ENCODE measurements at places on chromosomes 12 and 14.
A peak's percentile ranks its signal among the peaks of the same experiment; 100 is the strongest.

- DNase-seq = no peak
Measured at GRCh38 chr14:99728981-99729451, 44.9 kb downstream of the CYP46A1 start.

- DNase-seq = no peak
Measured at GRCh38 chr14:24845851-24846250, 204.1 kb downstream of the STXBP6 start.

DNA sequence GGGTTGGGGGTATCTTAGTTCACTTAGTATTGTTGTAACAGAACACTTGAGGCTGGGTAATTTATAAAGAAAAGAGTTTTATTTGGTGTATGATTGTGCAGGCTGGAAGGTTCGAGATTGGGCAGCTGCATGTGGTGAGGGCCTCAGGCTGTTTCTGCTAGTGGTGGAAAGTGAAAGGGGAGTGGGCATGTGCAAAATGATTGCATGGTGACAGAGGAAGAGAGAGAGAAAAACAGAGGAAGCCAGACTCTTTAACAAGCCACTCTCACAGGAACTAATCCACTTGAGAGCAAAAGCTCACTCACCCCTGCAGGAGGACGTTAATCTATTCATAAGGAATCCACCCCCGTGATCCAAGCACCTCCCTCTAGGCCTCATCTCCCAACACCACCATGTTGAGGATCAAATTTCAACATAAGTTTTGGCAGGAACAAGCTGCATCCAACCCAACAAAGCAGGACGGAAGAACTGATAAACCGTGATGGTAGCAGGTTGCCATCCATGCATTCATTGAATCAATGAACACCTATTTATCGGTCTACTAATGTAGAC, 165.0 kb upstream of the GZMB start:
- DNase-seq = no peak

GRCh38 chr14:69741055-69741454, 25.9 kb upstream of the SRSF5 start:
- DNase-seq = no peak

DNA sequence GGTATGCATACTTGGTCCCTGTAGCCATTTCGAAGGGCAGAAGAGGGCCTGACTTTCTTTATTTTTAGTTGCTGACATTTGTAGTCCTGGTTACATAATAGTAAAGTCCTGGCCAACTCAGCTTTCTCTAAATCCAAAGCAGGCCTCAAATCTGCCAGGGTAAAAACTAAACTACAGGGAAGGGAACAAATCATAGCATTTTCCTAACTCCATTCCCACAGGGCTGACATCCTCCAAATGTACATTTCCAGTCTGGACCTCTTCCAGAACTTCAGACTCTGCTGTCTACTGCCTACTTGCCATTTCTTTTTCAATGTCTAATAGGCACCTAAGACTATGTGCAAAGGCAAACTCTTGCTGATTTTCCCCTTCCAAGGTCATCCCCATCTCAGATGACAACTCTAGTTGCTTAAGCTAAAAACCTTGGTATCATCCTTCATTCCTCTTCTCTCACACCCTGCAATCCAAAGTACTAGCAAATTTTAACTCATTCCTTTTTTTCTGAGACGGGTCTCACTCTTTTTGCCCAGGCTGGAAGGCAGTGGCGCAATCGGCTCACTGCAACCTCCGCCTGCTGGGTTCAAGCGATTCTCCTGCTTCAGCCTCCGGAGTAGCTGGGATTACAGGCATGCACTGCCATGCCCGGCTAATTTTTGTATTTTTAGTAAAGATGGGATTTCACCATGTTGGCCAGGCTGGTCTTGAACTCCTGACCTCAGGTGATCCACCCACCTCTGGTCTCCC, 2.0 kb downstream of the DDIT3 start:
- no peak for DNase-seq

DNA sequence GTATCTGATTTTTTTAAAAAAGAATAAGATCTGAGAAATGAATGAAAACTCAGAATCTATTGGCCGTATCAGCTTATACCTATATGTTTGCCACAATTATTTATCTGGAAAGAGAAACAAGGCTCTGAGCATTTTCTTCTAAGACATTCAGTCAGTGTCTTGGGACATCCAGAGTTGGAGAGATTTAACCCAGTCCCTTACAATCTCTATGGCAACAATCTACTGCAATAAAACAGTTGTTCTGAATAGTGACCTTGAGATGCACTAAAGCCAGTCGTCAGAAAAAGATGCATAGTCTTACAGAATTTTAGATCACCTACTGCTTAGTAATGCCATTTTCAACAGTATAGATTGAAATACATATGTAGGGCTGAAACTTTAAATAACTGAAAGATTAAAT, 52.0 kb upstream of the SOCS2 start:
- DNase-seq = no peak

GRCh38 chr12:66269757-66270383, 32.4 kb upstream of the HELB start:
- DNase-seq = no peak

GRCh38 chr12:108930155-108930554, 50.3 kb downstream of the DAO start:
- no peak for DNase-seq

- peak; percentile 78 for DNase-seq
Measured at GRCh38 chr12:1660304-1661187, 30.3 kb upstream of the ADIPOR2 start.

DNA sequence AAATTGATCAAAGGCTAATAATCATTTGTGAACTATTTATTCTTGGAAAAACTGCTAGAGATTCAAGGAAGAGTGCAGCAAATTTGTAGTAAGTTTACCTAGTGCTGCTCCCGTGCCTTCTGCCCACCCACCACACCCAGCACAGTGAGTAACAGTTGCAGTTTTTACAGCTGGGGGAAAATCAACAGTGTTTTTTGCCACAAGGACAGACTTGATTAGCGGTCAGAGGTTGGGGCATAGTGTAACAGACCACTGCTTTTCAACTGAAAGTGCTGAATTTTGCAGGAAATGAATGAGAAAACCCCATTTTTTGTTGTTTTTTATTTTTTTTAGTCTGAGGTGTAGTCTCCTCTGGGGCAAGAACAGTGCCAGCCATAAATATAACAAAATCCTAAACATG, 7.5 kb upstream of the KLRK1 start:
- no peak for DNase-seq

GRCh38 chr12:9391815-9392214, 183.6 kb upstream of the PZP start:
- DNase-seq = no peak

DNA sequence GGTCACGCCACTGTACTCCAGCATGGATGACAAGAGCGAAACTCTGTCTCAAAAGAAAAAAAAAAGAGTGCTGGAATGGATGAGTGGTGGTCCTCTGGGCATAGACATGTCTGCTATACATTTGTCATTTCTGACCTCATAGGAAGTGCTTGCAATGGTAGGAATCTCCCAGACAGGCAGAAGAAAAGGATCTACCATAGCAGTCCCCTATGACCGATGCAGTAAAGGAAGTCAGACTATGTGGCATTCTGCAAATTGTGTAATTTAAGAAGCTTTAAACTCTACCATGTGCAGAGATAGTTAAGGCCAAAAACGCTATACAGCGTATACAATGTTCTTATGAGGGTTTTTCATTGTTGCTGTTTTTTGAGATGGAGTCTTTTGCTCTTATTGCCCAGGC, 24.7 kb upstream of the RAP1B start:
- DNase-seq = no peak

- no peak for DNase-seq
Measured at GRCh38 chr14:82388488-82388887, 854.8 kb upstream of the SEL1L start.

- DNase-seq = no peak
Measured at GRCh38 chr14:47207617-47208016, 467.8 kb downstream of the MDGA2 start.

GRCh38 chr12:26058308-26058707, 66.5 kb downstream of the BHLHE41 start:
- no peak for DNase-seq

GRCh38 chr12:81692008-81692407, 67.1 kb downstream of the PPFIA2 start:
- peak; percentile 60 for DNase-seq

DNA sequence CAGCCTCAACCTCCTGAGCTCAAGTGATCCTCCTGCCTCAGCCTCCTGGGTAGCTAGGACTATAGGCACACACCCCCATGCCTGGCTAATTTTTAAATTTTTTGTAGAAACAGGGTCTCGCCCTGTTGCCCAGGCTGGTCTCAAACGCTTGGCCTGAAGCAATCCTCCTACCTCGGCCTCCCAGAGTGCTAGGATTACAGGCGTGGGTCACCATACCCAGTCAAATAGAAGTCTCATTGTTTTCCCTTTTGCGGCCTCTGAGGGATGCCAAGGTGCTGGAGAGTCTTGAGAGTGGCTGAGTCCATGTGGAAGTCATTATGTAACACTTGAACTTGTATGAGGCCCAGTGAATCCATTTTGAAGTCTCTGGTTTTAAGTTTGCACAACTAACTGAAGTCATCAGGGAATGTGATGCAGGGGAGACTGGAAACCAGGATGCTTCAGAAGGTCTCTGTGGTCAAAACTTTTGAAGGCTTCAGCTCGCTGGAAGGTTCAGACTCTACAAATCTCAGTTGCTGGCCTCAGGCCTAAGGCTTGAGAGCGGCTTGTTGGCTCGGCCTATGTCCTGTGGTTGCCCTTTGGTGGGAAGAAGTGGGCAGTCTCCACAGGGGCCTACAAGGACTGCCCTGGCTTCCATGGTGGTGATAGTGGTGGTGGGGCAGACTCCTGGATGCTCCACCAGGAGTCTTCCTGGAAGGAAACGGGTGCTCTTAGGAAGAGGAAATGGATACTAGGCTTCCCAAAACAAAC, 29.2 kb downstream of the GALNT16 start:
- no peak for DNase-seq

DNA sequence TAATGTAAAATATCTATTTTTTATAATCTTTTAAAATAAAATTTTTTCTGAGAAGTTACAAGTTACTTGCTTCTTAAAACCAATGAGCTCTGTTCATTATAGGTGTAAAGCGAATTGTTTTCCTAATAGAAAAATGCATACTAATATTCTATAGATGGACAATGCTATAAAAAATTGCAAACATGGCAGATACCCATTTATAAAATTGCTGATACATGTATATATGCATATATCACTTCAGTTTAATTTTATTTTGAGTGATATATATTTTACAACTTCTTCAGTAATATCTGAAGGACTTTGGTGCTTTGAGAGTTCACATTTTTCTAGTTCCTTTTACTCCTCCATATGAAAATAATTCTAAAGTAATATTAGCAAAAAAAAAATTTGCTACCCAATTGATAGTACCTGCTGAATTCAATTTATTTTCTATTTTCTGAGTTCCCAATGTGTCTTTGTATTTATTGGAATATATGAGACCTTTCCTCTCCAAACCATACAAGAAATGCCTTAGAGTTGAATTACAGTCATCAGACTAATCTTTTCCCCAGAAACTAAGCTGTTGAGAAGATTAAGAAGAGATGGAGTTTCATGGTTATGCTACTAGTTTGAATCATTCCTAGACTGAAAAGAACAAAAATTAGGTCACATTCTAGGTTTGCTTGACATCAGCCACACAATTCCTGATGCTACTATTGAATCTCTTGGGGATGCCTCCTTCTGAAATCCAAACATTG, 1937.5 kb upstream of the SEL1L start:
- DNase-seq = no peak

GRCh38 chr14:54610051-54610977, 43.4 kb downstream of the SAMD4A start:
- no peak for DNase-seq

DNA sequence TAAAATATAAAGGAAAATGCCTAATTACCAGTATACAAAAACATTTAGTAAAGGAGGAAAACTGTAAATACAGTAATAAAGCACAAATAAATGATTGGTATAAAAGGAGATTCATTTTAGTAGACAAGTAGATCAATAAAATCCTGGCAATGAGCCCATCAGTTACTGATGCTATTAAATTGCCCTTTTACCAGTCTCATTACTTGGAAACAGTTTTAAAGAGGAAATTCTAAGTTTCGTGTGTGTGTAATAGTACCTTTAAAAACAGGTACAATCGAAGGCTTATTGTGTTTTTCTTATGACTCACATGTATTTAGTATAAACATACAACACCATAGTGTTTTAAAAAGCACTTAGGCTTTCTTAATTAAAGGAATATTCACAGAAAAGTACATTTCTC, 46.4 kb upstream of the SYT10 start:
- no peak for DNase-seq

GRCh38 chr12:19525274-19525673, 86.0 kb downstream of the AEBP2 start:
- DNase-seq = no peak

- peak; percentile 77 for DNase-seq
Measured at GRCh38 chr12:47021298-47021697, 58.1 kb upstream of the PCED1B start.

DNA sequence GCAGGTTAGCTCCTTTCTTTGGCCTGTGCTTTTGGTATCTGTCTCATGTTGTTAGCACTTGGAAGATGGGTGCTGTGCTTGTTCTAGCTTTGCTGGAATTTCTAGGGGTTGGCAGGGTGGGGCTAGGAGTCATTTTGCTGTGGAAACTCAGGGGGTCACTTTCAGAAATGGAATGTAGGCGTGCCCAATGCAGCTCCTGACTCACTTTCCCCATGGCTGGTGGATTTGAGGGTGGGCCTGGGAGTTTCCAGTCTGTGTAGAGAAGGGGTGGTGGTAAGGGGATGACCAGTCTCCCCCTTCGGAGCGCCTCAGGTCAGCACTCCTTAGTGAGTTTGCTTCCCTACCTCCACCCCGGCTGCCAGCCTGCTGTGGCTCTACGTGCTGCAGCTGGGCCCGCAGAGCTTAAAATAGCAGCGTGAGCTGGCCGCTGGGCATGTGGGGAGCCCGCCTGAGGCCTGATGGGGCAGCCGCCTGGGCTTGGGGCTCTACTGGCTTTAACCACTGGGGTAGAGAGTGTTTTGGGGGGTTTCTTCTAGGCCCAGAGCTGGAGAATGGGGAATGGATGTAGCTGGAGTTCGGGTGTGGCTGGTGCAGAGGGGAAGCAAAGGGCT, 108.2 kb downstream of the TSPAN9 start:
- DNase-seq = no peak

GRCh38 chr14:61132894-61133293, 148.2 kb downstream of the TMEM30B start:
- no peak for DNase-seq

DNA sequence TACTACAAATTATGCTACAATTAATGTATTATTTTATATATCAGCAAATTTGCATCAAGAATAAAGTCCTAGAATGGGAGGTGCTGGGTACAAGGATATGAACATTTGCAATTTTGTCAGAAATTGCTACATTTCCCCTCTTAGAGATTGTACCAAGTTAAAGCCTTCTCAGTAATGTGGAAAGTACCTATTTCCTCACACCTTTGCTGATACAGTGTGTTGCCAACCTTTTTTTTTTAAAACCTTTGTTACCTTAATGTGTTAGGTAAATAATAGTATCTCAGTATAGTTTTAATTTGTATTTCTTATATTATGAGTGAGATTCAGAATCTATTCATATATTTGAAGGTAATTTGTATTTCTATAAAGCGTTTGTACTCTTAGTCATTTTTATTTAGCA, 95.4 kb upstream of the HIF1A start:
- no peak for DNase-seq

GRCh38 chr14:24260026-24260779, 2.8 kb downstream of the TGM1 start:
- DNase-seq = no peak

GRCh38 chr12:46893434-46893833, 67.6 kb upstream of the SLC38A4 start:
- DNase-seq = no peak

GRCh38 chr12:998020-998874, 7.2 kb downstream of the ERC1 start:
- DNase-seq = no peak

All from epithelial cell of prostate (primary cell).